ENCODE measurements at places on chromosomes 1 and 21.

GRCh38 chr21:37128076-37128475, 55.0 kb downstream of the TTC3 start:
- no peak for DNase-seq

DNA sequence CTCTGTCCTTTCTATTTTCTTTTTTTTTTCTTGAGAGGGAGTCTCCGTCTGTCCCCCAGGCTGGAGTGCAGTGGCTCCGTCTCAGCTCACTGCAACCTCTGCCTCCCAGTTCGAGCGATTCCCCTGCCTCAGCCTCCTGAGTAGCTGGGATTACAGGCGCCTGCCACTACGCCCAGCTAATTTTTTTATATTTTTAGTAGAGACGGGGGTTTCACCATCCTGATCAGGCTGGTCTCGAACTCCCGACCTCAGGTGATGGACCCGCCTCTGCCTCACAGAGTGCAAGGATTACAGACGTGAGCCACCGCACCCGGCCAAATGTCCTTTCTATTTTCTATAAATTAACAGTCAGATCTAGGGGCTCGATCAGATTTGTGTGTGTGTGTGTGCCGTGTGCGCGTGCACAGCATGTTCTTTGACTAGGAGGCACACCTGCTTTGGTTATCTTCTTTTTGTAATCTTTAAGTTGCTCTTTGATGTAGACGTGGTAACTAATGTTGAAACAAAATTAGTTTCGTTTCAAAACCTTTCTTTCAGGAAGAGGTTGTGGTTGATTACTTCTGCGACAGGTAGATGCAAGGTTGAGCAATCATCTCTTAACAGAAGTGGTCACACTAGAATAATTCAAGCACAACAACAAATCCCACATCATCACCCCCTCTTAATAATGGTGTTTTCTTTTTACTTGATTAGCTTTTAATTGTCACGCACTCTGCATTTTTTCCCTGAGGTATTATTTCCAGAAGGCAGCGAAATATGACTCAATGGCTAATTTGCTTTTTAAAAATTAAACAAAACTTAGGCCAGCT, 779 bp upstream of the DEGS1 start:
- peak; percentile 66 for DNase-seq

GRCh38 chr1:161549652-161550051, at the start of gene FCGR3A:
FCGR3A (minus strand) TSS chr1:161549818; CDS start chr1:161549736, 82 bp downstream.
- no peak for DNase-seq

DNA sequence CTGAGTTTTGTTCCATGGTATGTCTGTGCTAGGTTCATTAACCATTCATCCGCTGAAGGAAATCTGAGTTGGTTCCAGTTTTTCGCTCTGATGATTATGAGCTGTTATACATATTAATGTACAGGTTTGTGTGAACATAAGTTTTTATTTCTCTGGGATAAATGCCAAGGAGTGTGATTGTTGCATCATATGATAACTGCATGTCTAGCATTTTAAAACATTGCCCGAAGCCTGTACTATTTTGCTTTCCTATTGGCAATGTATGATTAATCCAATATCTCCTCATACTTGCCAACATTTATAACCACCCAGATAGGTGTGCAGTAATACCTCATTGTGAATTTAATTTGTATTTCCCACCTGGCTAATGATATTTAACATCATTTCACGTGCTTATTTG, 322.7 kb downstream of the ZNF326 start:
- no peak for DNase-seq

- DNase-seq: peak; percentile 19
Observed at GRCh38 chr1:175307160-175307559, 114.6 kb upstream of the KIAA0040 start.

GRCh38 chr1:30043731-30044408, 679.5 kb downstream of the MATN1 start:
- no peak for DNase-seq

DNA sequence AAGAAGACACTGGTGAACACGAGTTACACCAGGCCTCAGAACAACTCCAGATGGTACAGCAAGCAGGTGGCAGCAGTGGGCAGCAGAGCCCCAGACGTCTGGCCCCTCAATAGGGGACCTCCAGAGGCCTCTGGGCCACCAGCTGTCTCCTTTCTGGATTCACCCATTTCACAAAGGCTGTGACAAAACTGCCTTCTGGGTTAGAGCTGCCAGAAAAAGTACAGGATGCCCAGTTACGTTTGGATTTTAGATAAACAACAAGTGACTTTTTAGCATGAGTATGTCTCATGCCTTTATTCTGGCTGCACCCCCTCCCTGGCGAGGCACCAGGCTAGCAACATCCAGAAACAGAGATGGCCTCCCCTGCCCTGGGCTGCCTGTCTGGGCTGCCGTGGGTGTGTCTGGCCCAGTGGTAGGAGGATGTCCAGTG, 30.1 kb downstream of the ITPKB start:
- DNase-seq: peak; percentile 79
